ENCODE measurements at places on chromosomes 6 and 20.

GRCh38 chr6:119891644-119892043 is 542.1 kb upstream of the MAN1A1 start:
- no peak for DNase-seq

DNA sequence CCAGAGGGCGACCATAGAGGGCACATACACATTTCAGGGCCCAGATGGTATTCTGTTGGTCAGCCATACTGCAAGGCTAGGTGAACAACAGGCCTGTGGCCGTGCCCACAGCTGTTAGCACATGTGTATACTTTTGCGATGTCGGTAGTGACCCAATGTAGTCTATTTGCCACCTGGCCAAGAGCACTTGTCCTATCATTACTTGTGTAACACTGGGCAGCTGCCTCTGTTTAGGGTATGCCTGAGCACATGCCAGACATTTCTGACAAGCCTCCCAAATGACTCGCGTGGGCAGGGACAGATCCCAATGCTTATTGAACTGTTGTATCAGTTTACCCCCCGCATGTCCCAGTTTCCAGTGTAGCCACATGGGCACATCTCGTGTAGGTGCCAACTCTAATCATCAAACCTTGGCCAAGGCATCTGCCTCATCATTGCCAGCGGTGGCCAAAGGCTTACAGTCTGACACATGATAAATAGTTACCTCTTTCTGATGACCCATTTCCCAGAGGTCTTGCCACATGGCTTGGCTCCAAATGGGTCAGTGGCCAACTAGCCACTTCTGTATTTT is 74.4 kb upstream of the FBXL4 start:
- DNase-seq = no peak

- no peak for DNase-seq
Measured at GRCh38 chr20:36210436-36211021, 25.7 kb upstream of the AAR2 start.

DNA sequence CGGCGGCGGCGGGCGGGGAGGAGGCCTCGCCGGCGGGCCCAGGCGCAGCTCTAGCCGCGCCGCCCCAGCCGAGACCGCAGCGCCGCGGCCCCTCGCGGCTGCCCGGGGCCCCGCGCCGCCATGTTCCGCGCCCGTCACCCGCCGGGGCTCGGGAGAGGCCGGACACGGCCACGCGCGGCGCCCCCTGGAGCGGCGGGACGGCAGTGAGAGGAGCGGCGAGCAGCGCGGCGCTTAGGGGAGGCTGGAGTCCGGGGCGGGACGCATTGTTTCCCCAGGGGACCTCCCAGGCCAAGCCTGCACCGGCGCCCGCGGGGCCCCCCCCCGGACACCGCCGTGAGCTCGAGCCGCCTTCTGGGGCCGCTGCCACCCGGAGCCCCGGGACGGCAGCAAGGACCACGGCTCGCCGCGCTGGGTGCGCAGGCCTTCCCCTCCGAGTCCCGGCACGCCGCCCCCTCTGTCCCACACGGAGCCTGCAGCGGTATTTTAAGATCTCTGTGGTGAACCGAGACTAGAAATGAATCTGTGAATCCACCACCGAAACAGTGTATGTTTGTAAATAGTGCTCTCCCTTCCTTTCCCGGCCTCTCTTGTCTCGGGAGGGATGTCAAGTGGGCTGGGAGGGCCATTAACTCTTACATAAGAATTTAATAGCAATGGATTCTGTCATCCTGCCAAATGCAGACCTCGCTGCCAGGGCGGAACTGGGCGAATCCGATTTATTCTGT is 424 bp upstream of the KIF13A start:
- peak; percentile 76 for DNase-seq
